ENCODE measurements at places on chromosomes 2 and 18.

DNA sequence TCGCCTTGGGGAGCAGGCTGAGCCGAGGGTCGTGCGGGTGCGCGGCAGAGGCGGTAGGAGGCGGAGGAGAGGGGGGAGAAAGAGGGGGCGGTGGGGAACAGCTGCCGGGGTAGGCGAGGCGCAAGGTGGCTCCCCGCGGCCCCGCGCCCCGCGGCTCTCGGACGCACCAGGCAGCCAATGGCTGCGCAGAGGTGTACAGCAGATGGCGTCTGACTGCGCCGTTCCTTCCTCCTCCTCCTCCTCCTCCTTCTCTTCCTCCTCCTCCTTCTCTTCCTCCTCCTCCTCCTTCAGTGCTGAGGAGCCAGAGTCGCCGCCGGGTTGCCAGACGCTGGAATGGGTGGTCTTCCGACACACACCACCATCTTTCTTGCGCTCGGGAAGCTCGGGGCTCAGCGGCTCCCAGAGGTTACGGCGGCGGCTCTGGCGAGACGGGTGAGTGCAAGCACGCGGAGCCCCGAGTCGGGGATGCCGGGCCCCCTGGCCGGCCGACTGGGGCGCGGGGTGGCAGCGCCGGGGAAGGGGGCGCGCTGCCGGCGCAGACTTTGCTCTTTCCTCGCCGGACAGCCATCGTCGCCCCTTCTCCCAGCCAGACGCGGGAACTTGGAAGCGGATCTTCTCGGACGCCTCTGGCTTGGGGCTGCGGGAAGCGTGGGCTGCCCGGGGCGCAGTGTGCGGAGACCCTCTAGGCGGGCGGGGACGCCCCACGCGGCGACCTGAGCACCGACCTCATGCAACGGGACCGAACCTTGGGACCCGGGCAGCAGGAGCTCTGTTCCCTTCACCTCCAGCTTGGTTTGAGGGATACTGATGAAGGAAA lies at the start of gene THSD7B:
Gene THSD7B, plus strand, starts transcription at position 290 of the 817 bp plus-strand sequence. CDS start 116,634 bp downstream, outside the sequence.
- DNase-seq = no peak

GRCh38 chr2:227447606-227448005 lies 24.4 kb upstream of the AGFG1 start:
- no peak for DNase-seq

- no peak for DNase-seq
Measured at GRCh38 chr2:236600892-236601291, 31.3 kb downstream of the ACKR3 start.

- DNase-seq = peak; percentile 83
Measured at GRCh38 chr2:100610381-100610831, 47.6 kb downstream of the PDCL3 start.

GRCh38 chr2:64203131-64203857 lies 59.1 kb upstream of the PELI1 start:
- peak; percentile 57 for DNase-seq

DNA sequence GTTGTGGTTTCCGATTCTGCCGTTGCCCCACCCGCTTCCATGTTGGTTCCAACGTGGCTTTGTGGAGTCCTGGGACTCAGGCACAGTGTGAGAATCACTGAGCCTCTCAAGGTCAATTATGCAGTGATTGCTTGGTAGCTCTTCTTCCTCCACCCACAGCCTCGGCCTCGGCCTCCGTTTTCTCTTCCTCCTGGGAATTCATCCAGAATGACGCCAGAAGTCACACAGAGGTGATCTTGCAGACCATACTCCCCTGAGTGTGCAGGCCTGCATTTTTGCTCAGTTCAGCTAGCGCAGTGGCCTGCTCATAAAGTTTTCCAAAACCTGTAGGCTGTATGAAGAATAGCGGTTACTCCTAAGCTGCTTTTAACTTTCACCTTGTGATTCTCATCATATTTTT lies 273.3 kb downstream of the GBX2 start:
- DNase-seq = no peak

DNA sequence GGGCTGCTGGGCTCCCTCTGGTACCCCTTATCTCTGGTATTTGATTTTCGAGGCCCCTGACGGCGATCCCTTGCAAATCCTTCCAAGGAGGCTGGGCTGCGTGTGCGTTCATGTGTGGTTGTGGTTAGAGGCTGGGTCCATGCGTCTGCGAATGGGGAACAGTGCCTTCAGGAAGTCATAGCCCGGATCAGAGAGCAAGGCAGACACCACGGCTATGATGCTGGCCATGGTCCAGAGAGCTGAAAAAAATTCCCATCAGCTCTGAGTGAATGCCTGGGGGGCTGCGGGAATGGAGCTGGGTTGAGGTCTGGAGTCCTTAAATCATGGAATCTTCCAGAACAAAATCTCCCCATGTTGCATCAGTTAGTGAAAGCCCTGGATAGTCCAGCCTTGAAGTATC lies 145.5 kb downstream of the ACKR3 start:
- no peak for DNase-seq

- no peak for DNase-seq
Measured at GRCh38 chr2:224954980-224955379, 87.3 kb downstream of the DOCK10 start.

DNA sequence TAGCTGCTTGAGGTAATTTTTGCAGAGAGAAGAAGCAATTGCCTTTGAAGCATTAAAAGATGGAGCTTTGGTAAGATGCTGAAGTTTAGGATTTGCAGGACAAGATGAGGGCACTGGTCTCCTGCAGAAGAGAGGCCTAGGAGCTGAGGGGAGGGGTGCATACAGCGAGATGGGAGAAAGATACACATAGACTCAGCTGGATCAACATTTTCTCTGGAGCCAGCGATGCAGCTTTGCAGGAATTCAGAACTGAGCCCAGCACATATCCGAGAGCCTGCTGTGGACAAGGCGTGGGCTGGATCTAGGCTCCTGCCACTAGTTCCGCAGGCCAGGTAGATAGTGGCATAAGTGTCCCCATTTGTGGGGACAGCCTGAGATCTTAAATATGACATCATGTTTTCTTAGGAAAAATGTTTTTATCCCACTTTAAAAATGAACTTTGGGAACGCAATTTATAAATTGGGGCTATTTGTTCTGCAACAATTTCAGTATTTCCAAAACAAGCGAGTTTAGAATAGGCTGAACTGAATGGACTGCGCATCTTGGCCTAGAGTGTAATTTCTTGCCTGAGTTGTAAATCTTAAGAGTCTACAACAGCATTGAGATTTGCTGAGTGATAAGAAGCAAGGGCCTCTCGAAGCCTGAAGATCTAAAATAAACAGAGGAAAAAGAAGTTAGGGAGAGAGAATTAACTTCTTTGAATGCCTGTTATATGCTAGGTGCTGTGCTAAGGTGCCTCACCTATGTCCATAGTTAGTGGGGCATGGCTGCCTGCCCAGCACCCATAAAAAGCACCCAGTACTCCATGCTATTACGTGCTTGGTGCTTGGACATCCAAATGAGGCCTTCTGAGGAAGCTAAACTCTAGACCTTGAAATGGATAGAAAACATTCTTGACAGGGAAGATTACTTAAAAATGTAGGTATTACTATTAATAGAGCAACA lies 17.3 kb downstream of the GRHL1 start:
- no peak for DNase-seq

GRCh38 chr2:44570777-44571176 lies 209.0 kb downstream of the CAMKMT start:
- no peak for DNase-seq

- DNase-seq = no peak
Measured at GRCh38 chr2:183063083-183063482, 15.5 kb upstream of the DUSP19 start.

- no peak for DNase-seq
Measured at GRCh38 chr2:236612737-236613136, 43.1 kb downstream of the ACKR3 start.

DNA sequence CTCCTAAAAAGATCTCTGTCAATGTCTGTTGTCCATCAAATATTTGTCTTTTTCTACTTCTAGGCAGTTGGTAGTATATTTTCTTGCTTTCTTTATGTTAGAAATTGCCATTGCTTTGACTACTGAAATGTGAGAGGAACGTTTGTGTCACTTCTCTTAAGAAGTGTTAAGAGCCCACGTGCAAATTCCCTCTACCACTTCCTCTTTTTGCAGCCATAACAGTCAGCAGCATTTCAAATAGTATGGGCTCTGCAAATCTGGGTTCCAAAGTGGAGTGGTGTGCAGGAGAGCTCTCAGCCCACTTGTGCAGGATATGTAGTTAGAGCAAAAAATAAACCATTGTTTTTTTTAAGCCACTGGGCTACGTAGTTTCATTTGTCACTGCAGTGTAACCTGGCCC lies 314.0 kb downstream of the MEIS1 start:
- DNase-seq = no peak

DNA sequence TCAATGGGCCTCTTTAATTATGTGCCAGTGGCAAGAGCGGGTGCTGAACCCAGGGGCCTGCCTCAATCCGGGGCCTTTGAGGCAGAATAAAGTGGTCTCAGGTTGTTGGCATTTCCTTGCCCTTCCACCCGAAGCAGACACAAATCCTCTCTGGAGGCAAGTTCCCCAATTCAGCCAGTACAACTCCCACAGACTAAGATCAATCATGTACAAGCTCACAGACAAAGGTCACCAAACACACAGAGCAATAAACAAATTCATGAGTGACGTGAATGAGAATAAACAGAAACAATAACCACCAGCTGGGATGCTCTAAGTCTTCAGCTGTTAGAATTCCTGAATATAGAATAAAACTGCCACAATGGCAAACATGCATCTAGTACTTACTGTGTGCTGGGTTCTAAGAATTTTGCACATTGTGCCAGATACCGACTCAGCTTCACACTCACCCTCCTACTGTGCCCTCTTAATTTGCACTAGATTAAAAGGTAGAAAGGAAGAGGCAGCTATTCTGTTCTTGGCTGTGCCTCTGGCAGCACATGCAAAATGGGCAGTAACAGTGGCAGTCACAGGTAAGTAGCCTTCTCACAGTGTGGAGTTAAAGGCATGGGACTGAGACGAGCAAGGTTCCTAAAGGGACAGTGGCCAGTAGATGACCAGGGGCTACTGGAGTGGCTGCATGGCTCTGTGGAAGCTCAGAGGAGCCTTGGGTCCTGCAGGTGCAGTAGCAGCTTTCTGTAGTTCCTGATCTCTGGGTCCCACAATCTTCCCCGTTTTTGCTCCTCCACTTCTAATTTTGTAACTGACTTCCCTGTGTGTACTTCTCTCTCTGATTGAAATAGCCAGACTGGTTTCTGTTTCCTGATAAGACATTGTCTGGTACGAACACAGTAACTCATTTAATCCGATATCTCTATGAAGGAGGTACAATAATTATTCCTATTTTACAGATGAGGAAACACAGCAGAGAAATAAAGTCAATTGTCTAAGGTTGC lies 34.6 kb upstream of the IL1B start:
- no peak for DNase-seq

- DNase-seq = no peak
Measured at GRCh38 chr2:109402980-109403840, 210.6 kb downstream of the SEPTIN10 start.

DNA sequence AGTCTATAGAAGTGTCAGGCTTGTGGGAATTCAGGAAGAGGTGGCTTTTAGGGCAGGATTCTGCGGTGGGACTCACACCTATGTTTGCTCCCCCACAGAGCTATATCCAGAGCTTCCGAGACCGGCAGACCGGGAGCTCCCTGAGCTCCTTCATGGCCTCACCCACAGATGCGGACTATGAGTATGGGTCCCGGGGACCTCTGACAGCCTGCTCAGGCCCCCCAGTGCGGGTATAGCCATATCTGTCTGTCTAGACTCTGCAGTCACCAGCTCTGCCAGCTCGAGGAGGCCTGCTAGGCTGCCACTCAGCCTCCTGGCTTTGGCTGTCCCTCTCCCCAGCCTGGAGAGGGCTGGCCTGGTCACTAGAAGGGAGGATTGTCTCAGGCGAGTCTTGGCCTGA lies 5.8 kb downstream of the TMEM198 start:
- no peak for DNase-seq

DNA sequence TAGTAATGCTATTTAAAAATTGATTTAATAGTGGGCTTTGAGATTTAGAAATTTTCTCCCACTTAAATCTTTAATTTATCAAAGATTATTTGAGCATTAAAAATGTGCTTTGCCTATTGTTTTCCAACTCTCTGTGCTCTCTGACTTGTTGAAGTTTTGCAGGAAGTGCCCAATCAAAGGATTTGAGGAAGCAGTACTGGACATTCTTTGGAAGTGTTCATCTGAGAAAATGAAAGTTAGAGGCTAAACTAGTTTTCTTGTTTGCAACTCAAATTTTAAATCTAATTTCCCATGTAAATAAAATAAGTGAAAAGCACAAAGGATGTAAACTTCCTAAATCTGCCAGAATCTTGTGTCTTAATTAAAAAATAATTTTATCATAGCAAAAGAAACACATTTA lies 89.1 kb downstream of the CAMKMT start:
- DNase-seq = no peak

DNA sequence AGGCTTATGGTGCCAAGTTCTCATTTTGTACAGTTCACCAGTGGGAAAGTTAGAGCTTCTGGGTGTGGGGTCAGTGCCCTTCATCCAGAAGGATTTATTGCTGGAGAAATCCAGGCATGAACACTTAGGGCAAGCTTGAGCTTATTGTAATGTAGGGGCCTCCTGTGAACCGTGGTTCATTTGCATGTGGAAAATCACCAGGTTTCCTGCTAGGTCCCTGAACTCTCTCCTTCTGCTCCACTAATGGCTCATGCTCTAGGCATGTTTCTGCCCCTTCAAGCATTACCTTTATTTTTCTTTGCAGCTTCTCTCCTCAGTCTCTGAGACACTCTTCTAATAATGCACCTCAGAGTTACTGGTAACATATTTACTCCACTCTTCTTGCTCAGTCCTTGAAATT lies 79.3 kb upstream of the FAM98A start:
- no peak for DNase-seq

GRCh38 chr2:190791347-190791975 lies 89.2 kb upstream of the GLS start:
- no peak for DNase-seq

DNA sequence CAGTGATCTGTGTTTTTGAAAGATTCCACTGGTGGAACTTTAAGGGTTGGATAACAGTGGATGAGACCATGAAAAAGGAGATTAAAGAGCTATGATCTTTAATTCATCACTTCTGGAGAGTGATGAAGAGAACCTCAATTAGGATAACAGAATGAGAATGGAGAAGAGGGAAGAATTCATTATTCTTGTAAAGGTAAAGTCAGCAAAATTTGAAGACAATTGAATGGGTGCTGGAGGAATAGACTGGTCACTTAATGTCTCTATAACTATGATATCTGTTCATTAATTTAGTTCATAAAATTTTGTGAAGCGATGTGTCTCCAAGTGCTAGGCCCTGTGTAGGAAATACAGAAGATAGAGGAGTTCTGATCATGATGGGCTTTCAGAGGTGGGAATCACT lies 1013.2 kb upstream of the FANCL start:
- DNase-seq = no peak

DNA sequence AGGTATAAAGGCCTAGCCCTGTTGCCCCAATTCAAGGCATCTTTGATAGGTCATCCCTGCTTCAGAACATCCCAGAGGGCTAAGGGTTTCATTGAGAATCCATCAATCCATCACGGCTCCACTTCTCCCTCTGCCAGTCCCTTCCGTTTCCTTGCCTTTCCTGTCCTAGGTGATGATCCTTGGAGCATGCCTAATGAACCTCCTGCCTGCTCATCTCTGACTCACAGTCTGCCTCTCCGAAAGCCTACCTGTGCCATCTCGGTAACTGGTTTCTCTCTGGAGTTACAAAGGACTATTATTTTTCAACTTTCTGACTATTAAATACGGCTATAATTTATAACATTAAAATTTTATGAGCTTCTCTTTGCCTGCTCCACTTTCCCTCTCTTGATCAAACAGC lies 36.7 kb upstream of the OSBPL6 start:
- no peak for DNase-seq

- DNase-seq = no peak
Measured at GRCh38 chr2:11144738-11145079, 10.6 kb upstream of the SLC66A3 start.
